ENCODE measurements at places on chromosomes 11 and 22. TPM values are rescaled to one million over a fixed set of nuclear protein-coding genes. Genes with fewer than 3 reads are reported as not detected.

GRCh38 chr11:38392176-38392575 lies 1794.1 kb upstream of the RAG2 start:
- DNase-seq, result no peak

Gene LRRC74B
- total RNA-seq, result 4.7 TPM

GRCh38 chr11:88886796-88887195 lies 179.0 kb downstream of the GRM5 start:
- no peak for DNase-seq

GRCh38 chr11:7889985-7890384 lies 41.1 kb downstream of the OR10A6 start:
- no peak for DNase-seq

- DNase-seq, result no peak
These were observed 6.5 kb upstream of the OOSP1 start for GRCh38 chr11:59931688-59932087.

- DNase-seq, result no peak
These were observed 297.4 kb upstream of the LUZP2 start for GRCh38 chr11:24199461-24199860.

DNA sequence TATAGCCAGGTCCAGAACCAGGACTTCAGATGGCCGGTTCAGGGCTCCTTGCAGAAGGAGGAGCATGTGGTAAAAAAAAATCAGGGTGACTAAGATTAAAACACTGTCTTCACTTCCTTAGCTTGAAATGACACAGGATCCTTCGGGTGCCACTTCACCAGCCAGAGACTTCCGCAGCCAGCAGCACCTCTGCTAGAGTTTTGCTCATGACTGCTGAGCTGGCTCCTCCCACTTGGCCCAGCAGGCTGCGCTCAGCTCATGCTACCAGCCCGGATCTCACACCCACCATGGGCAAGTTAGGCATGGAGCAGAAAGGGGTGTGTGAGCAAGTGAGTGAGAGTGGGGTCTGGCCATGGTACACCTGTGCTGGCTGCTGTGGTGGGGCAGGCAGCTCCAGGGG lies 6.6 kb upstream of the MS4A18 start:
- DNase-seq, result no peak

Gene LDHAL6A
- 0.20 TPM for total RNA-seq

Gene UBQLN3
- total RNA-seq, result 0.39 TPM

GRCh38 chr11:8034106-8034585 lies 46.9 kb upstream of the TUB start:
- no peak for DNase-seq

Data from spinal cord (tissue), 10 donors.